Stimulated activated CD4-positive, alpha-beta T cell treated with anti-CD3 and anti-CD28 coated beads, Interleukin-1b, Interleukin-23, amount 100 ng/mL, for 1 hour (primary cell): ENCODE measurements at places on chromosomes 7 and 10.

DNA sequence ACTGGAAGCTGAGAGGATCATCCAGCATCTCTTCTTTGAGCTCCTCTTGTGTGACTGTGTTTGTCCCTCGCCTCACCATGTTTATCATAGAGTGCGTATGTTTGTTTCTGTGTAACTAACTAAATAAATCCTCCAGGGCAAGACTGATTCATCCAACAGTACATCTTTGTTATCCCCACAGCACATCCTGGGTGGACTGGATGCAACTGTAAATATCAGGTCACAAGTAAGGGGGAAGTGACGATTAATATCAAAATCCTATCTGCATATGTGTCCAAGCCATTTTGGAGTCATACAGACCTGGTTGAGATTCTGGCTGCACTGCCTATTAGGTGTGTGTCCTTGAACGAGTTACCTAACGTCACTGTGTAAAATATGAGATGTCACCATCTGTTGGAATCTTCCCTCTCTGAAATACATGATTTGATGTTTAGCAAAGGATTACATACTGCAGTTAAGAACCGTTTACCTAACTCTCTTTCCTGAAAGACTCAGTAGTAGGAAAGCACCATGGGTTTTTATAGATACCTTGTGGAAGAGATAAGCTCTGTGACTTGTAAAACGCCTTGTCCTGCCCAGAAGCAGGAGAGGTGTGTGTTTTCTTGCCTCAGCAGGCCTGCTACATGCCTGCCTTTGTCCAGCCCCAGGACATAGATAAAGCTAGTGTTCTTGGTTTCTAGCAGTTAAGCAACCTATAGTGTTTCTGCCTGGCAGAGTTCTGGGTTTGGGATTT lies 25.8 kb downstream of the WBP1L start:
- no peak for DNase-seq

GRCh38 chr7:22542669-22543068 lies 42.7 kb upstream of the STEAP1B start:
- no peak for DNase-seq

DNA sequence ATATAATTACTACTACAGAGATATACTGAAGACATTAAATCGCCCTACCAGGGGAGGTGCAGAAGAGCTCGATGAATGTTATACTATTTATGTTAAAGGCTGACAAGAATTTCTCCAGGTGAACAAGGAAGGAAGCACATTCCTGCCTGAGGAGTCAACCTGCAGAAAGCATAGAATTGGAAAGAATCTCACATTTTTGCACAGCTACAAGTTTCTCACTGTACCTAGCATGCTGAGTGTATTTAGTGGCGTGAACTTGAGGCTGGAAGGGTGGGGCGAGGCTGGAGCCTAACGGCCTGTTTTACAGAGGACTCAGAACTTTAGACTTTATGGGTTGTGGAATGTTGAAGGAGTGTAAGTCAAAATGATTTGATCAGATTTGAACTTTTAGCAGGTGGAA lies 373.6 kb upstream of the LRGUK start:
- no peak for DNase-seq

GRCh38 chr7:44158096-44158872 lies 17.2 kb upstream of the MYL7 start:
- no peak for DNase-seq

DNA sequence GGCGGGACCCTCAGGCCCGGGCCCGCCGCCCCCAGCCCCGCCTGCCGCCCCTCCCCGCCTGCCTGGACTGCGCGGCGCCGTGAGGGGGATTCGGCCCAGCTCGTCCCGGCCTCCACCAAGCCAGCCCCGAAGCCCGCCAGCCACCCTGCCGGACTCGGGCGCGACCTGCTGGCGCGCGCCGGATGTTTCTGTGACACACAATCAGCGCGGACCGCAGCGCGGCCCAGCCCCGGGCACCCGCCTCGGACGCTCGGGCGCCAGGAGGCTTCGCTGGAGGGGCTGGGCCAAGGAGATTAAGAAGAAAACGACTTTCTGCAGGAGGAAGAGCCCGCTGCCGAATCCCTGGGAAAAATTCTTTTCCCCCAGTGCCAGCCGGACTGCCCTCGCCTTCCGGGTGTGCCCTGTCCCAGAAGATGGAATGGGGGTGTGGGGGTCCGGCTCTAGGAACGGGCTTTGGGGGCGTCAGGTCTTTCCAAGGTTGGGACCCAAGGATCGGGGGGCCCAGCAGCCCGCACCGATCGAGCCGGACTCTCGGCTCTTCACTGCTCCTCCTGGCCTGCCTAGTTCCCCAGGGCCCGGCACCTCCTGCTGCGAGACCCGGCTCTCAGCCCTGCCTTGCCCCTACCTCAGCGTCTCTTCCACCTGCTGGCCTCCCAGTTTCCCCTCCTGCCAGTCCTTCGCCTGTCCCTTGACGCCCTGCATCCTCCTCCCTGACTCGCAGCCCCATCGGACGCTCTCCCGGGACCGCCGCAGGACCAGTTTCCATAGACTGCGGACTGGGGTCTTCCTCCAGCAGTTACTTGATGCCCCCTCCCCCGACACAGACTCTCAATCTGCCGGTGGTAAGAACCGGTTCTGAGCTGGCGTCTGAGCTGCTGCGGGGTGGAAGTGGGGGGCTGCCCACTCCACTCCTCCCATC lies 82.7 kb downstream of the PAX2 start:
- DNase-seq: no peak

- DNase-seq: no peak
These were observed 798.3 kb downstream of the NXPH1 start for GRCh38 chr7:9231630-9232121.

DNA sequence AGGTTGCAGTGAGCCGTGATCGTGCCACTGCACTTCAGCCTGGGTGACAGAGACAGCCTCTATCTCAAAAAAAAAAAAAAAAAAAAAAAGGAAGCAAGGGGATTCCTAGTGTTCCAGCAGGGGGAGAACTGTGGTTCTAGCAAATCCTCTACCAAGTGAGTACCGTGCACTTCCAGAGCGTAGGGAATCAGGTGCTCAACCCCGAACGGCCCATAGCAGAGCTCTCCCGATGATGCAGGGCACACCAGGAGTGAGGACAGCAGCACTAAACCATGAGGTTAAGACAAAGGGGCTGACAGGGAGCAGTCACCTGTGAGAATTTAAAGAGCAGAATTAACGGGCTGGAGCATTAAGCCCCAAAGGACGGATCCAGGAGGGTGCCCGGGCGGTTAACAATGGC lies 173.6 kb downstream of the PTPRN2 start:
- no peak for DNase-seq

DNA sequence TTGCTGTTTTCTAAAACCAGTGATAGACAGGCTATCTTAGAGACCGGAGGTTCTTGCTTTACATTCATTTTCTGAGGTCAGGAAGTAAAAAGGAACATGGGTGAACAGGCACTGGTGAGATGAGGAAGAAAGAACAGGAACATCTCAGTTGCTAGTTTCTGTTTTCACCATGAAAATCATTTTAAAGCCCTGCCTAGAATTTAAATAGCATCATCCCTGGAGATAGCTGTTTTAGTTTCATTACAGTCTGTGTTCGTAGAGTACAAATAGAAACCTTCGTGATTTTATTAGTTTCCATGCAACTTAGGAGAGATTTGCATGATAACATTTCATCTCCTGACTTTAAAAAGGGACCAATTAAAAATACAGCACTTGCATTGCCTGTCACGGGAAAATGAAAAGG lies 14.7 kb downstream of the KCNMA1 start:
- DNase-seq: no peak
